A549 treated with CpdA at 1 μM for 4 hours (cell line): ENCODE measurements at places on chromosomes 2 and 18. TPM values are rescaled to one million over a fixed set of nuclear protein-coding genes. Genes with fewer than 3 reads are reported as not detected.

MREG gene
- 4.8 to 6.0 TPM (median 5.3 TPM) in 5 replicates for total RNA-seq

GTF2A1L gene
- not detected in 5 replicates for total RNA-seq

ANKRD30B gene
- total RNA-seq: 0.01 TPM in 1 of 5 replicates, not detected in the others

COPS8 gene
- 79.1 to 102 TPM (median 82.8 TPM) in 5 replicates for total RNA-seq

GFPT1 gene
- 23.5 to 32.4 TPM (median 26.5 TPM) in 5 replicates for total RNA-seq

PAX8 gene
- 0.64 to 1.4 TPM (median 0.78 TPM) in 5 replicates for total RNA-seq

LYG1 gene
- total RNA-seq: 1.3 to 2.0 TPM (median 1.6 TPM) in 5 replicates
